ENCODE measurements at places on chromosomes 12 and 14.

- DNase-seq, result no peak
Observed at GRCh38 chr14:35661875-35662274, 127.9 kb downstream of the INSM2 start.

DNA sequence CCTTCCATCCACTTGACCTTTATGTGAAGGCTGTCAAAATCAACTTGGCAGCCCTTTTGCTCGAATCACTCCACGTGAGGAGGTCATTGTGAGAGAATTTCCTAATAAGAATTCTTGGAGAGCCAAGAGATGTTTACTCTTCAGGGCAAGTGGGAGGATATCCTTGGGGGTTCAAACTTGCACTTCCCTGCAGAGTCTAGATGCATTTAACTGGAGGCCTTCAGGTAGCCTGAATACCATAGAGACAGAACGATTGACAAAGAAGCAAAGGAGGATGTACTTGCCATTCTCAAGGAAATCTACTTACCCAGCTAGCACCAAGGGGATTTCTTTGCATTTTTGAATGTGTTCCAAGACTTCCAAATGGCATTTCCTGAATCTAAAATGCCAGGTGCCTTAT is 1702.6 kb upstream of the FLRT2 start:
- no peak for DNase-seq

- no peak for DNase-seq
Observed at GRCh38 chr14:93302688-93303581, 29.9 kb downstream of the BTBD7 start.

DNA sequence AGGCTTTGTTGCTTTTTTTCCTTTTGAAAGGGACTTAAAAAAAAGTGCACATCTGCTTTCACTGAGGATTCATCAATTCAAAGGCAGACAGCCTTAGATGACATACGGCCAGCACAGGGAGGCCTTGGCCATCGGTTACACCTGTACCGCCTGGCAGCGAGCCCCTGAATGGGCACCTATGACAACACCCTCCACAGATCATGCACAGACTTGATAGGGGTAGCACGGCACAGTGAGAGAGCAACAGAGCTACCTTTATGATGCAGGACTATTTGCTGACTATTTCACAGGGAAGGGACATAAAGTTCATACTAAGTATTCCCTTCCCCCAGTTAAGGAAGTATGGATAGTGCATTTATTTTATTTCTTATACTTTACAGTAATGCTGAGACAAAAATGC is 137.9 kb upstream of the ARID2 start:
- no peak for DNase-seq

DNA sequence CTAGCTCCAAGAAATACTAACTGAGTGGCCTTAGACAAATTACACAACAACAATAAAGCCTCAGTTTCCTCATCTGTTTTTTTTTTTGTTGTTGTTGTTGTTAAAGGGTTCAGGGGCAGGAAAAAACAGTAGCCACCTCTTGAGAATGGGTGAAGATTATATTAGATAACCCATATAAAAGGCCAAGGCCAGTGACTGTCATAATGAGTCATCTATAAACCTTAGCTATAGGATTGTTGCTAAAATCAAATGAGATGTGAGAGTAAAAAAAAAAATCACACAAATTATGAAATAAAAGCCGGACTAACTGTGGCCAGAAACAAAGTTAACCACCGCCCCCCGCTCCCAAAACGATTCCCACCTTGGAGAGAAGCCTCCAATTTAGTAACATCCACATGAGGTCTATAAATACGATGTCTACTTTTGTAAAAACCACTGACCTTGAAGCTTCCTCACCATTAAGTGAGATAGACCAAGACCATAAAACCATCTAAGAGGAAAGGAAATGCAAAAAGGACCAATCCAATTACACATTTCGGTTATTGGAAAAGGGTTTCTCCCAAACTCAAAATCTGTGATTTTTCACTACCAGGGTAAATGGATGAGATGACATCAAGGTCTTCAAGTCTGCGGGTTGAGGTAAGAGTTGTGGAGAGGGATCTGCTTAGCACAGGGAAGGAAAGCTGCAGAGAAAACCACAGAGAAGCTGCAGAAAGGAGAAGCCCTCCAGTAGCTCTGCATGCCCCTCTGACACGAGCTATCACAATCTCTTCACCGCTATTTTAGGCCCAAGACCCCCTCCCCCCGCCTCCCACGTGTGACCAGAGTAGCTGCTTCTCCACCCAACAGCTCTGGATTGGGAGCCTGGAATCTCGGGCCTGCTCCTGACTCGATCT is 1.0 kb downstream of the NAA25 start:
- no peak for DNase-seq

DNA sequence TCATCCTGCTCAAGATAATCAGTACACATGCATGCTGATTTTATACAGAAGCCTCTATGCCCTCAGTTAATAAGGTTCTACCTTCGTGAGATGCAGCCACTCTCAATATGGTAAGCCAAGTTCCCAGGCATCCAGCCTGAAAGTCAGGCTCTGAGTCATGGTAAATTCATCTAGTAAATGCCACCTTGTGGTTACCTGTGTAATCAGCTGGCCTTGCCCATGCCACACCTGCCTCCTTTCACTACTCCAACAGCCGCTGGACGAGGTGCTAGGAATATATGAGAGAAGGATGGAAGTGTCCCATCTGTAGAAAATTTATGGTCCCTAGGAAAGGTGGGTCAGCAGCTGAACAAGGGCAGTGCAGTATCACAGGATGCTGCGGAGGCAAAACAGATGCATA is 207.3 kb downstream of the SSPN start:
- DNase-seq, result no peak

- DNase-seq, result no peak
Observed at GRCh38 chr12:34210183-34210582, 187.9 kb downstream of the ALG10 start.

- no peak for DNase-seq
Observed at GRCh38 chr12:76637807-76638206, 78.2 kb upstream of the OSBPL8 start.

DNA sequence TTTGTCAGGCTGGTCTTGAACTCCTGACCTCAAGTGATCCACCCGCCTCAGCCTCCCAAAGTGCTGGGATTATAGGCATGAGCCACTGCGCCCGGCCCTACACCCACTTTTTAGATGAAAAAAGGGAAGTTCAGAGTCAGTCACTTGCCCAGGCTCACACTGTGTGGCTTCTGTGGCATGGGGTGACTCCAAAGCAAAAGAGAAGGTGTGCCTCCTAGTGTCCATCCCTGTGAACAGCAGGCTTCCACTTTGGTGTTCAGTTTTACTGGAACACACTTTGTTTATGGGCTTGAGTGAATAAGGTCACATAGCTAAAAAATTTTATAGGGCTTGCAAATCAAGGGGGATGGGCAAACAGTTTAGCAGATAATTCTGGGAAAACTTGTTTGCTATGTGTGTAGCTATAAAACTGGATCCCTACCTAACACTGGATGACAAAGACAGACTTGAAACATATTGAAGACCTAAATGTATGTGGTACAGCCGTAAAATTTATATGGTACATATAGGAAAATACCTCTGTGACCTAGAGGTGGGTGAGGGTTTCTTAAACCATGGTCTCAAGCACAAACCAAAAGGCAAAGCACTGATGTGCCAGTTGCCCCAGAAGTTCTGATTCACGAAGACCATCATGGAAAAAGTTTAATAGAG is 54.9 kb downstream of the EID3 start:
- peak; percentile 64 for DNase-seq

DNA sequence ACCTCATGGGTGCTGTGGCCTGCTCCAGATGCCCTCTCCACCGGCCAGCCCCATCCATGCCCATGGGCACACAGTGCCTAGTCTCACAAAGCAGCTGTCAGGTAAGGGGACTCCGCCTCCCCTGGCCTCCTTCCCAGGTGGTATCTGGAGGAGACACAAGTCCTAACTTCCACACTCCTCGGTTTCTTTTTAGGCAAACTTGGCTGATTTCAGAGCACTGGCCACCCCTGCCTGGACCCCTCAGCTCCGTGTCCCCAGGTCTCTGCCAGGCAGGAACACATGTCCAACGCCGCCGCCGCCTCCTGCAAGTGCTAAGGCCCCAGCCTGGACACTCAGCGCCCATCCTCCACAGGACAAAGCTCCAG is 324.1 kb upstream of the DIO3 start:
- DNase-seq, result no peak

GRCh38 chr12:80627782-80628181 is 79.7 kb upstream of the MYF6 start:
- no peak for DNase-seq

DNA sequence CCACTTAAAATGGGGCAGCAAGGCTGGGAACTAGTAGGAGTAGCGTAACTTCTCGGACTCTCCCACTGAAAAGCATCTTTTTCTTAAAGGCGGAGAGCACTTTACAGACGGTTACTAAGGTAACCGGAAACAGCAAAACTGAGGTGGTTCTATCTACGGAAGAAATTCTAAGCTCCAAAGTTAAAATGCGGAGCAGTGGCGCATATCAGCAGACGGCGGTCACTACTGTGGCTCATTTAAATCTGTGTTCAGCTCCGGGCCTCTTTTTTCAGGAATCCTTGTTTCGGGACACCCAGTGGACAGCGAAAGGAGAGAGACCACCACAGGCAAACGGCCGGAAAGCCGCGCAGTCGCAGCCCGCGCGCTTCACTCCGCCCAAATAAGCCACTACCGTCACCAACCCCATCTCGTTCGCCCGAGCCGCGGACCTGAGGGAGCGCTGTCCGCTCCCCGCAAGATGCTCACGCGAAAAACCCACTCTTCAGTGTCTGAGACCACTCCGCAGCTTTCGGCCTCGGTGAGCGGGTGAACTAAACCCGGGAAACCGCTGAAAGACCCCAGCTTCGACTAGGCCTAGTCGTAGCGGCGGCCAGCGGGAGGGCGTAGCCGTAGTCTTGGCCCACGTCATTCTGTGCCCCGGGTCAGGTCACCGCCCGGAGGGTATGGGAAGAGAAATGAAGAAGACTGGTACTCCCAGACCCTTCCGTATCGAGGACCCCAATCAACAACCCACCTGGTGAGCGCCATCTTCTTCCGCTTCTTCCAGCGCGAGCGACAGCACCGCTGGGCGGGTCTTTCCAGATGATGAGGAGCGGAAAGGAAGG is at the start of gene SNW1:
TSS of gene SNW1 (minus strand) at position 776 of the 824 bp plus-strand sequence. CDS start at position 747, 29 bp downstream.
- DNase-seq, result peak; percentile 88

- DNase-seq, result peak; percentile 69
Observed at GRCh38 chr14:98984719-98985041, 287.3 kb downstream of the BCL11B start.

DNA sequence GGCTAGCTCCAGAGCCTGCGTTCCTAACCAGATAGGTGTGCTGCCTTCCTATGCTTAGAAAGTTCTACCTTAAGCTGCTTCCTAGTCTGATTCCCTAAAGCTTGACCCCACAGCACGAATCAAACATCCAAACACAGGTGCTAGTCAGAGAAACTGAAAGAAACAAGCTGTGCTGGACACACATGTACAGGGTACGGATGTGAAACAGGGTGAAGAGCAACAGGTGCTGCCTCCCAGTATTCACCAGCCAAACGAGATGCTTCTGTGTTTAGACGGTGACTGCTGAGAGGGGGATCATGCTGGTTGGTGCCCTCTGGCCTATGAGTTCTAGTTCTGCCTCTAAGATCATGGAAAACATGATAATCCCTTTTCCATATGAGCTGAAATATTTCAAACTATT is 105.3 kb downstream of the GRIP1 start:
- DNase-seq, result no peak

GRCh38 chr14:32826404-32827082 is 112.1 kb upstream of the NPAS3 start:
- no peak for DNase-seq

DNA sequence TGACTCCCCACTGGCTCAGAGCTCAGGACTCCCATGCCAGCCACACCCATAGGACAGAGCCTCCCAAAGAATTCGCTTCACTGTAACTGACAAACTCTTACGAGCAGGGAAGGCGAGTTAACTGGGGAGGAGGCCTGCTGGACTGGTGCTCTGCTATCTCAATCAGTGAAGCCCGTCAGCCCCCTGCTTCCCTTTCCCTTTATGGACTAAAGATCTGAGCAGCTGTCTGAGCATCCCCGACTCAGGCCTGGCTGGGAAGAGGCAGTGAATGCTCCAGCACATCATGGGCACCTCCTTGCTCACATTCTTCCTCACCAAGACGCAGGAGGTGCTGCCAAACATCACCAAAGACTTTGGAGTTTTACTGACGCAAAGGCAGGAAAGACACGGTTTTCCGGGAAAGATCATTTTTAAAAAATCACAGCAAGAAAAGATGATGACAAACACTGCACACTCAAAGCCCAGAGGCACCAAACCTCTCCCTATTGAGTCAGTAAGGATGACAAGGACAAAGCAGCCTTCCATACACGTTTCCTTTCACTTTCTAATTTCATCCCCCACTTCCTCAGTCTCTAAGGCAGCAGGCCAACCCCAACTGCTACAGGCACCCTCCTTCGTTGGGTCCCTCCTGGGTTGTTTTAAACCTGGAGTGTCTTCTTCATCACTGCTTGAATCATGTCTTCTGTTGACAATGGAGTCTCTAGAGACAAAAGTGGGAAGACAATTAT is 45.0 kb upstream of the P2RX7 start:
- DNase-seq, result no peak

DNA sequence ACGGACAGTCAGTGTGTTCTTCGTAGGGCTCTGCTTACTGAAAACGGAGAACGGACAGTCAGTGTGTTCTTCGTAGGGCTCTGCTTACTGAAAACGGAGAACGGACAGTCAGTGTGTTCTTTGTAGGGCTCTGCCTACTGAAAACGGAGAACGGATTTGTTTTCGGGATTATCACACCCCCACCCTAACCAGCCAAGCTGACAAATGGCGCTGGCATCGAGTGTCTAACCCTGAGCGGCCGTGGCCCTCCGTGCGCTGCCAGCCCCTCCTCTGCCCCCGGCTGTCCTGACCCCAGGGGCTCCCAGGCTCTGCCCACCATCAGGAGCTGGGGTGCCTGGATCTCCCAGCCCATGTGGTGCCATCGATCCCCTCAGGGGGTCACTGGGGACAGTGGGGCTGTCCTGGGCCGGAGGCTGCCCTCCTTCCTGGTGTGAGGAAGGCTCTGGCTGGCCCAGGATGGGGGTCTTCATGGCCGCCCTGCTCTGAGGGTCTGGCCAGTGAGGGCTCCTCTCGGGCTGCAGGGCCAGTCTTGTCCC is 57.3 kb downstream of the FBRSL1 start:
- DNase-seq, result no peak

GRCh38 chr14:68342216-68342763 is 450.6 kb downstream of the ZFP36L1 start:
- DNase-seq, result no peak

- peak; percentile 73 for DNase-seq
Observed at GRCh38 chr12:6423267-6424007, 21.3 kb upstream of the CD27 start.

GRCh38 chr14:67515386-67516079 is 17.6 kb upstream of the PLEKHH1 start:
- DNase-seq, result peak; percentile 30

DNA sequence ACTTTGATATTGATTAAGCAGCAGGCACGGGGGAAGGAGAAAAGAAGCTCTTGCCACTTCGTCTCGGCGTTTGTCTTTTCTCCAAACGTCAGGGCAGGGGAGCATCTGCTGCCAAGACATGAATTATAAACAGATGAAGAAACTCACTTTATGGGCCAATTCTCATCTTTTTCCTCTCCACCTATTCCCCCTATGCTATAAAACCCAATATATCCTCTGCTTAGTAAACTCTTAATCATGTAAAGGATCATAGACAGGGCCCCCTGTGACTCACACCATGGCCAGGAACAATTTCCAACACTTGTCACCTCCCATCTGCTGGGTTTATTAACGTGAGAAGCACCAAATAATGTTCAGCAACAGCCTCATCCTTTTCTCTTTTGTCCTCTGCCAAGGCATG is 1092.1 kb upstream of the TMEM132C start:
- no peak for DNase-seq

Data from activated gamma-delta T cell treated with Interleukin-2 at 50 U/mL for 16 hours (primary cell).